ENCODE measurements at places on chromosomes 2 and 18. TPM values are rescaled to one million over a fixed set of nuclear protein-coding genes. Genes with fewer than 3 reads are reported as not detected.

ACVR1 gene
- total RNA-seq: 23.4 TPM

DRC1 gene
- 0.31 TPM for total RNA-seq

CCDC141 gene
- not detected for total RNA-seq

CPLX4 gene
- not detected for total RNA-seq

TTN gene
- under 0.01 TPM for total RNA-seq

HRH4 gene
- not detected for total RNA-seq

DHRS9 gene
- 3.2 TPM for total RNA-seq

UGT1A4 gene
- 0.12 TPM for total RNA-seq

AGFG1 gene
- 132 TPM for total RNA-seq

RAPGEF4 gene
- 0.29 TPM for total RNA-seq

POTEJ gene
- total RNA-seq: not detected

RAD51AP2 gene
- total RNA-seq: not detected

GCG gene
- not detected for total RNA-seq

AP1S3 gene
- 32.8 TPM for total RNA-seq

FTCDNL1 gene
- total RNA-seq: 2.8 TPM

OTOS gene
- not detected for total RNA-seq

CACNB4 gene
- total RNA-seq: 0.08 TPM

ZNF892 gene
- total RNA-seq: 0.25 TPM

C18orf54 gene
- total RNA-seq: 3.2 TPM

C1QL2 gene
- 0.53 TPM for total RNA-seq

FAM237A gene
- total RNA-seq: not detected

HOXD4 gene
- total RNA-seq: 0.67 TPM
